ENCODE measurements at places on chromosomes 1 and 21.

GRCh38 chr1:221141096-221141495, 261.9 kb downstream of the HLX start:
- DNase-seq: no peak

- DNase-seq: no peak
Observed at GRCh38 chr1:170351366-170351946, 180.5 kb upstream of the GORAB start.

DNA sequence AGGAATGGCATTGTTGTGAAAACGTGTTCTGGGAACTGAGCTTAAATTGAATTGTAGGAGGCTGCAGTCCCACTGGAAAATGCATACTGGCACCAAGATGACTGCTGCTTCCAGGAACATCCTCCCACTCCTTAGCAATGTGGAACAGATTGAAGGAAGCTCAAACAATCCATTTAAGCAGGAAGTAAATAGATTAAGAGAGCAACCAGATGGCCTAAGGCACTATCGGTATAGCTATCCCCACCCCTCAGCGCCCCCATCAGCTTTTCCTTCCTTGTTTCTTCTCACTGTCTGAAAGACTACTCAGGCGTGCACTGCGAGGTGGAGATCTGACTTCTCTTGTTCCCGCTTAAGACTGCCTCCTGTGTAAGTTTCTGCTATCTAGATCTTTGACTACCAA, 4.0 kb upstream of the IFI16 start:
- no peak for DNase-seq

GRCh38 chr1:25711555-25712298, 88.3 kb upstream of the SELENON start:
- DNase-seq: no peak

DNA sequence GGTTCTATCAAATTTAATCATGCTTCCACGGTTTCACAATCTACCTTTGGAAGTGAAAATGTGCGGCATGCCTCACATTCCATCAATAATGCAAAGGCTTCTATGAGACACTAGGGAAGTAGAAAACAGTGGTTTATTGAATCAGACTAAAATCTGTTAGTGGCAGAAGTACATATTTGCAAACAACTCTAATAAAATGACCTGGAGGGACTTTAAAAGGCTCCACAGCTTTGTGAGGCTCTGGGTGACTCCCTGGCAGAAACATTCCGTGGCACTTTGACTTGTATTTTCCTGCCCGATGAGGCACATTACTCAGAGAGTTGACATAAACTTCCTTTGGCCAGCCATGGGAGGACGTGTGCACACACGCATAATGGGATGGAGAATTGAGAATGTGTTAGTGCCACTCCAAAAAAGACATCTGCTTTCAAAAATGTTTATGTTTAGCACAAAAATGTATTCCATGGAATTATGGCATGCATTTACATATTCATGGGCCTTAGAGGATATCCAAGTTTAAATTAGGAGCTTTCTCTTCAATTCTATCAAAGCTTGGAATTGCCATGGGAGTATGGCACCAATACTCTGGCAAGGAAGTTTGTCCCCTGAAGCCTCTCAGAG, 60.0 kb upstream of the SSX2IP start:
- DNase-seq: no peak

DNA sequence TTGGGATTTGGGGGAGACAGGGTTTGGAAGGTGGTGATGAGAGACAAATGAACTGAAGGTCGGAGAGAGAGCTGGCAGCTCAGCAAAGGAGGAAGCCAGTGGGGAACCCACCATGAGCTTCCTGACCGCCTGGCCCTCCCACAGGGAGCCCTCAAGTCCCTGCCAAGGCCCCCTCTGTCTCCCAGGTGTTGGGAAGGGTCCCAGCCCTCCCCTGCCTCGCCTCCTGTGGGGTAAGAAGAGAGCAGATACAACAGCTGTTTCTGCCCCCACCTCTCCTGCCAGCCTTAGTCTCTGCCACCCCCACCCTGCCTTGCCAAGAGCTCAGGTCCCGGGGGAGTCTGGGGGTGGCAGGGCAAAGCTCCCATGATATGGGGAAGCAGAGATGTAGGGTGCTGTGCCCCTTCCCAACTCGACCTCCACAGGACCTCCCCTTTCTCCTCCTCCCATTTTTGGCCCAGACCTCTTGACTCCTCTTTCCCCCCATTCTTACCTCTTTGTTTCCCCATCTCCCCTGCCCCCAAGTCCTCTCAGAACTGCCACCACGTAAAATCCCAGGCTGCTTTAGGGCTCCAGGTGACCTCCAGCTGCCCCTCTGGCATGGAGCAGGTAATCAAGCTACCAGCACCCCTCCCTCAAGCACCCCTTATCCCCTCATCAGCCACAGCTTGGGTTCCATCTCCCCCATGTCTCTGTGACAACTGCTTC, 556 bp downstream of the S100A1 start:
- no peak for DNase-seq

DNA sequence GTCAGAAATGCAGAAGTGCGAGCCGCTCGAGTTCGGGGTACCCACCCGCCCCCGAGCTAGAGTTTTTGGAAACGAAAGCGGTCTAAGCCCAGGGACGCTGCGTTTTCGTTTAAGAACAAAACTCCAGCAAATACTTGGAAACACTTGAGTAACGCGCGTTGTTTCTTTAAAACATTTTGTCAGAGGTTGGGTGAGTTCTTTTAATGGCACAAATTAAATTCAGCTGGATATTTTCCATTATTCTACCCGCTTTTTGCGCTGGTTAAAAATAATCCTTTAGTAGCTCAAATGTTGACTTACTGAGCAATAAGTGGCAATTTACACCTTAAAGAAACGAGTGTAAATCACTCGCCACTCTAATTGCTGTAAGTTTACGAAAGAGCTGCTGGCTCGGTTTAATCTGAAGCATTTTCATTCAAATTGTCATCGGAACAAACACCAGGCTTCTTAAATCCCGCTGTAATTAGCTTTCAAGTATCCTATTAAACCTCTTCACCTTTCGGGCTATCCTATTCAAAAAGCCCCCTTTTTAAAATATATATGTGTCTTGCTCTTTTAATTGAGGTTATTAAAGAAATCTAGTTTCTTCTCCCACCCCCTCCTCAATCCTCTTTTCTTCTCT, 1.5 kb downstream of the LHX8 start:
- no peak for DNase-seq

- DNase-seq: no peak
Observed at GRCh38 chr1:160166166-160166868, 14.9 kb downstream of the ATP1A4 start.

- DNase-seq: no peak
Observed at GRCh38 chr21:27647401-27647800, 680.5 kb upstream of the ADAMTS5 start.

DNA sequence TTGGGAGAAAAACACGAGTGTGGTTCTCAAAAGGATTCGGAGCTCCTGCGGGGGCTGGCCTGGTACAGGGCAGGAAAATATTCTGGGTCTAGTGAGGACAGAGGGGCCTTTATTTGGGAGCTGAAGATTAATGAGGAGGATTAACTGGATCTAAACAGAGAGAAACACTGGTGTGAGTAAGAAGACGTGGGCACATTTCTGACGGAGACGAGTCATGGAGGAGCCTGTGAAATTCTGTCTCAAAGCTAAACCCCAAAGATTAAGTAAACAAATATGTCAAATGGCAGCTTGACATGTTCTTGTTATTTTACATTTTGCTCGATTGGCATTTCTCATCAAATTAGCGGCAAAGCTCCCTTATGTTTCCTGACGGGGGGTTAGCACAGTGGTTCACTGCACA, 12.8 kb downstream of the PROK1 start:
- DNase-seq: no peak

DNA sequence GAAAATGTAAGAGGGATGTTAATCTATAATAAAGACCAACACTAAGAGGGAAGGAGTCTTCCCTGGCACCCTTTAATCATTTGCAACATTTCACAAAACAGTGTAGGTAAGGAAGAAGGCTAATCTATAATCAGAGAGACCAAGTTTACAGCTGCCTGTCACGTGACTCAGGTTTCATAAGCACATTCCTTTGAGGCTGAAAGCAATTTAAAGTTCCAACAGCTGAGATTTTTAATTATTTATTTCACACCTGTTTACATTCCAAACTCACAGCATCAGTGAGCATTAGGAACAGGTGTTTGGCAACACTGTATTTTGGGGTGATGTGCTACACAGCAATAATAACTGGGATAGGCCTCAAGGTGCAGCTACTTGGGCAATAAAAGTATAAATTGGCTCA, 75.7 kb upstream of the PGBD5 start:
- no peak for DNase-seq

DNA sequence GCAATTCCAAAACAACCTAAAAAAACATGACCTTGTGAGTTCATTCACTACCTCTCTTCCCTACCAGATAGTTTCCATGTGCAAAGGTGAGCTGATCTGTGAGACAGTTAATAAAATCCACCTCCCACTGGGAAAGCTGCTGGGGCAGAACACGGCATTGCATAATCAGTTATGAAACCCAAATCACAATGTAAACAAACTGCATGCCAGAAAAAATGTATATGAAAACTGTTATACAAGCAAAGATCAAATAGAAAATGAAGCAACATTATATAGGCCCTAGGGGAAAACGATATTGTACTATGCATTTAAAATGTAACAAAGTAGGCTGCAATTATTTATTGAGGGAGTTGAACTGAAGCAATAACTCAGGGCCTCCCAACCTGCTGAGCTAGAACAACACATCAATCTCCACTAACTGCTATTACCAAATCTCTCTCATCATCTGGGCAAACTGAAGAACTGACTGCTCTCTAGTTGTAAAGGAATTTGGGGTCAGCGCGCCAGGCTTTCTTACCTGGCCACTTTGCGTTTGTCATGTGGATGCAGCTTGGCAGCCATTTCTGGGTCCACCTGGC, 31.0 kb downstream of the TRIT1 start:
- no peak for DNase-seq

DNA sequence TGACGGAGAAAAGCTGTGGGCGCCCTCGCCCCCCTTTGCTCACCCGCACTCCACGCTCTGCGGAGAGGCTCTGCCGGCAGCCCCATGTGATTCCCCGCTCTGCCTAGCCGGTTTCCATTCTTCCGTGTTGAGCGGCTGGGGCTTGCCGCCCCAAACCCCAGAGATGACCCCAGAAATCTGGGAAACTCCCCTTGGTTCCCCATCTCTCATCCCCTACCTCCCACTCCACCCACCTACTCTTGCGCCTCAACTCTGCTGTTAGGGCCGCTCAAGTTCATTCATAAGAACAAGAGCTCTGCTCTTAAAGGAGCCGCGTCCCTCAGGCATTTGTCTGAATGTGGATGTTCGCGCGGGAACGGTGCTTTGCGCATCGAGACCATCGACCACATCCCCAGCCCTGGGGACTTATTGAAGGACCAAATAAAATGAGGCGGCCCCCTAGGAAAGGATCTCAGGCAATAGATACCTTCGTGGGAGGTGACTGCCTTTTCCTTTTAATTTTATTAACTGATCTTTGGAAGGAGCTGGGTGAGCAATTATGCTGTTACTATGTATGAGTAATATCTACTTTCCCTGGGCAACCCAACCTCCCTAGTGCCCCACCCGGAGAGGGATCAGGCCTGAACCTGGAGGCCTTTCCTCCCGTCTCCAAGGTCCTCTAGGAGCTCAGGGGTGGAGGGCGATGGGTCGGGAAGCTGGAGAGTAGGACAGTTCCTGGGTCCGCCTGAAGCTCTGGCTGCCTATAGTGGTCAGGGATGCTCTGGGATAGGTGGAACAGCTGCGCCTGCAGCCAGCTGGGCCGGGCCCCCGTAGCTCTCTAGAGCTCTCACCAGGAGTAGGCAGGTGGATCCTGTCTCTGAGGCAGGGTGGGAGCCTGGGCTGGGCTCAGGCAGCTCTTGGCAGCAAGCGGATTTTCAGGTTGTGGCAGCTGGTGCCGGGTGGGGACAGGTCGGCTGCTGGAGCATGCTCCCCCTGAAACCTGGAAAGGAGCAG, 898 bp downstream of the MFSD2A start:
- no peak for DNase-seq

DNA sequence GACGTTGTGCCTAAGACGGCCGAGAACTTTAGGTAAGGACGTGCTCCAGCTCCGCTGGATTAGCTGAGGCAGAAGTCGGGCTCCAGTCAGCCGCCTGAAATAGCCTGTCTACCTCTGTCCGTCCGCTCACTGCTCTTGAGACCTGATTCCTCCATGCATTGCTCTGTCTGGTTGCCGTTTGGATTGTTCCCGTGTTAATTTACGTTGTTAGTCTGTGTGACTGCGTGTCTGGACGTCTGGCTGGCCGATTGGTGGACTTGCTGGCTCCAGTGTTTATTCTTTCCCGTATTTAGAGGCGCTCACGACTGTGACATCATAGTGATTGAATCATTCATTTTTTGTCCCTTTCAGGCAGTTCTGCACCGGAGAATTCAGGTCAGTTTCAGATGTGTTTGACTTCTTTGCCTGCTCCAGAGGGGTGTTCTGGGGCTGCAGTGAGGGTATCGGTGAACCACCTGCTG, 684 bp downstream of the PPIH start:
- DNase-seq: no peak

- no peak for DNase-seq
Observed at GRCh38 chr21:34242973-34243372, 120.8 kb upstream of the KCNE2 start.

DNA sequence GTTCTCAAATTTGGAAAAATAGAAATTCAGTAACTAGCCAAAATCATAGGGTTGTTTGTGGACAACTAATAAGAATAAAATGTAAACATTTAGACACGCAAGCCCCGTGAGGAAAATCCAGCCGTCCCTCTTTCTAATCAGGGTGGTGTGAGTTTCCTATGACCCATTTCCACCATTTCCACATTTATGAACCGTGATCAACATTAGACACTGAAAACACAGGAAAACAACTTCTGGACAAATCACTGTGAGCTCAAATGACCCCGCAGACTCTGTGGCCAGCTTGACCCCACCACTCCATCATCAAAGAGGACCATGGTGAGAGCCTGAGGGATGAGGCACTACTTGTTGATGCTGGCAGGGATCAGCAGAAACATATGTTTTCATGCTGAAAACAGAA, 101.0 kb downstream of the SIM2 start:
- no peak for DNase-seq

GRCh38 chr1:44565259-44565750, 109.0 kb downstream of the TMEM53 start:
- DNase-seq: no peak

DNA sequence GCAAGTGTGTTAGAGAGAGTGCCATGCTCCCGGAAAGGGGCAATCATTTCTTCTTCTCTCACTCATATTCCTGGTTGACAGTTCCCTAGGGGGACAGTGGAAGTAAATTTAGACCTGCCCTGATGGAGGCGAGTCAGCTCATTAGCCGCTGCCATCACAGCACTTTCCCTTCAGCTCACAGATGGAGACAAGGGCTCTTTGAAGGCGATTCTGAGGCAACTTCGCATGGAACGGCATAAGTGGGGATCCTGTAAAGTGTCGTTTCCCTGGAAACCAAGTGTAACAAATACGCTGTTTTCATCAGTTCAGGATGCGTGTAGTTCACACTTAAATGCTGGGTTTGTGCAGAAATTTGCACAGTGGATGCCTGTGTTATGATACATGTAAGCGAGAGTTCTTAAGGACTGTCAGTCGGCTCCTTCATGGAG, 114.5 kb upstream of the TMPRSS15 start:
- no peak for DNase-seq

DNA sequence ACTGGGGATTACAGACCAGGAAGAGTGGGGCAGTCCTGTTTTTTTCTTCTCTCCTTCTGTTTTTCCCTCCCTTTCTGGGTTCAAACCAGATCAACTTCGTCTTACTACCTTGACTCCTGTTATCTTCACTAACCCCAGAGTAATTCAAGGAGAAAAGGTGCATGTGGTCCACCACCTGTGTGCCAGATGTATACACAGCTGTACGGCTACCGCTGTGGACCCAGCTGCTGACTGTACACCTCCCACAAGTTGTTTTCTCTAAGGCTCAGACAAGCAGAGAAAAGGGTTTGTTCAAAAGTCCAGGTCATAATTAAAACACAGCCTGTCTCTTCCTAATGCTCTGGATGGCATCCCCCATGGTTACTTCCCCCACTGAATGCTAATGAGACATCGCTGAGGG, 102.1 kb downstream of the LMX1A start:
- DNase-seq: no peak
